Activated CD4-positive, CD25-positive, alpha-beta regulatory T cell (primary cell): ENCODE measurements at places on chromosomes 13 and 19.

DNA sequence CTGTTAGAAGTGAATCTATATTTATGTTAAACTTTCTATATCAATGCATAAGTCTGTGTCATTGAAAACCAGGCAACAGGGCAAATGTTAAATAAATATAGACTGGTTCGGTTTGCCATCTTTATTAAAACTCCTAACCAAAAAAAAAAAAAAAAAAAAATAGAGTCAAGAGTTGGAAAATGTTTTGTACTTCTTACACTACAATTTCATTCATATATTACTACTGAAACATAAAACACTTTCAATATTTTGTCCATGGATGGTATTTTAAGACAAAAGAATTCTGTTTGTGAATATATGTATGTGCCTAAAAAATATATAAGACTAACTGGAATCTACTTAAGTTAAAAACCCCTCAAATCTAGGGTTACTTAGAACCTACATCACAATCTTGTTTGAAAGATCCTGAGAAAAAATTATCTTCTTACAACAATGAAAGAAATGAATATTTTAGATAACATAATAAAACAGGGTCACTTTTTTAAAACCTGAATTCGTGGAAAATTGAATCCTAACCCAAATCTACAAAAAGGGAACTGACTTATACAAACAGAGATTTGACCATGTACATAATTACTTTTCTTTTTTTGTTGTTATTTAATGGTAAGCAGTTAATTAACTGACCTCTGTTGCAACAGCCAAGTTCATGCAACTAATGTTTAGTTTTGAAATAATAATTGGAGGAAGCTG lies 5.1 kb downstream of the DACH1 start:
- no peak for DNase-seq

- peak; percentile 34 for DNase-seq
Observed at GRCh38 chr19:49809160-49809940, 3.7 kb downstream of the FUZ start.

- no peak for DNase-seq
Observed at GRCh38 chr19:17497149-17497798, 14.2 kb upstream of the PGLS start.

- DNase-seq: peak; percentile 63
Observed at GRCh38 chr19:36489920-36490415, 607 bp upstream of the ZNF566 start.

GRCh38 chr19:41649827-41650226 lies 23.0 kb upstream of the CEACAM4 start:
- DNase-seq: no peak

- no peak for DNase-seq
Observed at GRCh38 chr13:84443463-84443862, 561.2 kb upstream of the SLITRK1 start.

- no peak for DNase-seq
Observed at GRCh38 chr19:4034048-4035017, 26.8 kb downstream of the PIAS4 start.

DNA sequence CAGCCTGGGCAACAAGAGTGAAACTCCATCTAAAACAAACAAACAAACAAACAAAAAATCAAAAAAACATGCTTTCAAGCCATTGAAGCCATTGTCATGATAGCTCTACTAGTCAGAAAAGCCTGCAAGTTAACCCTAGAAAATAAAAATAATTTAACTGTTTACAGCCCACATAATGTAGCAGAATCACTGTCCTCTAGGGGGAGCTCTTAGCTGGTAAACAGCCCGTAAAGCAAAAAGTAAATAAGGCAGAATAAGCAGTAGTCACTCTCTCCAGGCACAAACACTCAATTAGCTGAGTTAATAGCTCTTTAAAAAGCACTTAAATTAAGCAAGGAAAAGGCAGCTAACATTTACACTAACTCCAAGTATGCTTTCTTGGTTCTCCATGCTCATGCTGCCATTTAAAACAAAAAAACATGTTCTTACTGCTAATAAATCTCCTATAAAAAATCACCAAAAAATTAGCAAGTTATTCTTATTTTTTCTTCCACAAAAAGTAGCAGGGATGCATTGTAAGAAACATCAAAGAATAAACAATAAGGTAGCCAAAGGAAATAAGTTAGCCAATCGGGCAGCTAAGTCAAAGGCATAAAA lies 11.3 kb downstream of the LILRB4 start:
- DNase-seq: no peak

GRCh38 chr13:23918208-23918607 lies 20.9 kb upstream of the C1QTNF9B start:
- DNase-seq: no peak

GRCh38 chr13:86976521-86977324 lies 694.4 kb upstream of the SLITRK5 start:
- no peak for DNase-seq

GRCh38 chr19:29040292-29040691 lies 172.7 kb downstream of the UQCRFS1 start:
- no peak for DNase-seq

DNA sequence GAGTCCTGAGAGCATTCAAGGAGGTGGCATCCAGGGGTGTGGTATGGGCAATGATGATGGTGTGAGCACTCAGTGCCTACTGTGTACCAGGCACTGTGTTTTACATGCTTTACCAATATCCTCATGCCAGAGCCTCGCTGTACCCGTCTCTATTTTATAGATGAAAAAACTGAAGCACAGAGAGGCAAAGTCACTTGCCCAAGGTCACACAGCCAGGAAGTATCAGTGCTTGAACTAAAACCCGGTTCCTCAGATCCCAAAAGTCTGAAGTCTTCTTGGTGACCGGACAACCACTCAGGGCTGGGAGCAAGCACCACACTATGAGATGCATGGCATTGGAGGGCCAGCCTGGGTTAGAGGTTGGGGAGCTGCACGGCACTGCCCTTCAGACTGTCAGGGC lies 84.1 kb downstream of the CHST8 start:
- no peak for DNase-seq

DNA sequence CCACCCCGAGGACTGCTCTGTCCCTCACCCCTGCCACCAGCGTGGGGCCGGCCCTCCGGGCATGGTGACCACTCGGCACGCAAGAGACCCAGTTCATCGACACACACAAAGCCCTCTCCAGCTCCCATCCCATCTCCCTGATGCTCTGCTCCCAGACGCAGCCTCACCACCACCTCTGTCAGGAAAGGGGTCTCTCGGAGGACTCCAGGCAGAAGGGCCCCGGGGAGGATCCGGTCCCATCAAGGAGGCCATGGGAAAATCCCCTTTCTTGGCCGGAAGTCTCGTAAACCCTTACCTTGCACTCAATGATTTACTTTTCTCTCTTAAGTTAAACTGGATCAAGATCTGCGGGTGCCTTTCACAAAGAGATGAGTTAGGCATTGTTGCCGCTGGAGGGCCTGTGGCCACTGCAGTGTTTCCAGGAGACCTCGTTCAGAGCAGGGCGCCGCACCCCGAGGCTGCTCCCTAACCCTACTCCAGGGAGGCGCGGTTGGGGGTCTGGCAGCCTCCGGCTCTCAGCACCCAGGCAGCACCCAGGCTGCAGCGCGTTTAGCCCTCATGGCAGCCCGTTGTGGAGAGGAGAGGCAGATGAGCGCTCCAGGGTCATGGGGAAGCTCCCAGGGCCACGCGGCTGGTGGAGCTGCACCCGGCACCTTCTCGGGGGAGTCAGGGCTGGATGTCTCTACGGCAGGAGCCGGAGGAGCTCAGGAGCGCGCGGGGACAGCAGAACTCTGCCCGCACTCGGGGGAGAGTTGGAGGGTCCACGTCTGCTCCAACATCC lies 31.0 kb downstream of the C2CD4C start:
- DNase-seq: no peak

DNA sequence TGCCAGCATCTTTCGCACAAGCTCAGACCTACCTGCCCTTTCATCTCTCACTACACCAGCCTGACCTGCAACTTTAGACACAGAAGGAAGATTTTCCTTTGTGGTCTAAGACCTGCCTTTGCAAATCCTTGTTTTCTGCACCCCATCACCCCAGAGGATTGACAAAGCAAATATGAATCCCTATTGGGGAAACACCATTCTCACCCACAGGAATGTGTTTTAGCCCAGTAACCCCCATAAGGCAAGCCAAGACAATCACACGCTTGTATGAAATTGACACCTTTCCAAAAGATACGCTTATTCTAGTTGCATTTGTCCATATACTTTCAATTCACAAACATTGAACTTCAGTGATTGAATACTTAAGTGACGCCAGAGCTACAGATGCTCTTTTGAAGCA lies 55.7 kb downstream of the SPATA13 start:
- DNase-seq: no peak

DNA sequence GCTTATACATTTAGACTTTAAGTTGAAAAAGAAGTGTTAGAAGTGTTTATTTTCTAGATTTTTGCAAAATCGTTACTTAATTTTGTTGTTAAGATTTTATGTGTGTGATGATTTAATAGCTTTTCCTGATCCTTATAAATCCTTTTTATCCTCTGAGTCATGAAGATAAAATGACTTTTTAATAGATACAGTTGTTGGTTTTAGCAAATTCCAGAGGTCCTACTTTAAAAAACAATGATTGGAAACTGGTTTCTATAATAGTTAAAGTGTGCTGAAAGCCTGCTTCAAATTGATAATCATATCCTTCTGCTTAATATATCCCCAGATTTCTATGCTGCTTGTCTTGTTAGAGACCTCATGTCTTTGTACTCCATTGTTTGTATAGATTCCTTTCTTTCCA lies 39.0 kb downstream of the RNASEH2B start:
- no peak for DNase-seq

DNA sequence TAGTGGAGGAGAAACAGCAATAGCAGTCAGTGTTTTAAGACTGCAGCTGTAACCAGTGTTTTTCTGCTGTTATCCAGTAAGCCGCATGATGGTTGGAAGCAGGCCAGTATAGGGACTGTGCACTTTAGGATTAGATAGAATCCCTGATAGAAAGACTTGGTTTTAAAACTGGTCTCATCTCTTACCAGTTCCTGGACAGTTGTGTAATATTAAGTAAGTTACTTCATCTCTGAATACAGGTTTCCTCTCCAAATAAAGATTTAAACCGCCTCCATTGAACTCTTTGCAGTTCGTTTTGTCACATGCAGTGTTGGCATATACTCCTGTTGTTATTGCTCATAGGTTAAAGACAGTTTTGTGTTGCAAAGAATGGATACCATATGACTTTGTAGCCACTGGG lies 25.6 kb downstream of the URI1 start:
- no peak for DNase-seq

GRCh38 chr13:46202188-46202795 lies 9.4 kb upstream of the LRRC63 start:
- DNase-seq: no peak

DNA sequence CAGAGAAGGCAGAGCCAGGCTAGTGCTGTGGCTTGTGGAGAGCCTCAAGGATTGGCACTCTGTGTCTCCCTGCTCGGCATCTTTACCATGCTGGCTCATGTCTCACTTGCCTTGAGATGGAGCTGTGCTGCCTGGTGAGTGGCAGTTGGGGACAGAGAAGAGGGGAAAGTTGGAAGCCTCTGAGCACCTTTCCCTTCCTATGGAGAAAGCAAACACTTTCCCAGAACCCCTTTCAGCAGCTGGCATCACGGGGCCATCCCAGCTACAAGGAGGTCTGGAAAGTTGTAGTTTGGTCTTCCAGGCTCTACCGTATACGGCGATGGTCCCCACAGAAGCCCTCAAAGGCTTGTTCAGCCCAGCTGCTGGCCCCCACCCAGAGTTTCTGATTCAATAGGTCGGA lies 58.7 kb downstream of the DPF1 start:
- no peak for DNase-seq

GRCh38 chr19:54282686-54283470 lies 2.0 kb upstream of the LILRB2 start:
- DNase-seq: no peak

DNA sequence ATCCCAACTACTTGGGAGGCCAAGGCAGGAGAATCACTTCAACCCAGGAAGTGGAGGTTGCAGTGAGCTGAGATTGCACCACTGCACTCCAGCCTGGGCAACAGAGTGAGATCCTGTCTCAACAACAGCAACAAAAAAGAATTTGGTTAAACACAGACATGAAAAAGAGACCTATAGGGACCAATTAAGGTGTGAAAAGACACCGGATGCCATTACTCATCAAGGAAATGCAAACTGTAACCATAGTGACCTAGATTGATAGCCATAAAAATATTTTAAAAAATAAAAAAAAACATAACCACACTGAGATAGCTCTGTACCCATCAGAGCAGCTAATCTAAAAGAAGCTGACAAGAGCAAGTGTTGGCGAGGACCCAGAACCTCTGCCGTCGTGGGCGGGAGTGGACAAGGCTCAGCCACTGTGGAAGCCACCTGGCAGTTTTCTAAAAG lies 37.1 kb upstream of the ISYNA1 start:
- no peak for DNase-seq

DNA sequence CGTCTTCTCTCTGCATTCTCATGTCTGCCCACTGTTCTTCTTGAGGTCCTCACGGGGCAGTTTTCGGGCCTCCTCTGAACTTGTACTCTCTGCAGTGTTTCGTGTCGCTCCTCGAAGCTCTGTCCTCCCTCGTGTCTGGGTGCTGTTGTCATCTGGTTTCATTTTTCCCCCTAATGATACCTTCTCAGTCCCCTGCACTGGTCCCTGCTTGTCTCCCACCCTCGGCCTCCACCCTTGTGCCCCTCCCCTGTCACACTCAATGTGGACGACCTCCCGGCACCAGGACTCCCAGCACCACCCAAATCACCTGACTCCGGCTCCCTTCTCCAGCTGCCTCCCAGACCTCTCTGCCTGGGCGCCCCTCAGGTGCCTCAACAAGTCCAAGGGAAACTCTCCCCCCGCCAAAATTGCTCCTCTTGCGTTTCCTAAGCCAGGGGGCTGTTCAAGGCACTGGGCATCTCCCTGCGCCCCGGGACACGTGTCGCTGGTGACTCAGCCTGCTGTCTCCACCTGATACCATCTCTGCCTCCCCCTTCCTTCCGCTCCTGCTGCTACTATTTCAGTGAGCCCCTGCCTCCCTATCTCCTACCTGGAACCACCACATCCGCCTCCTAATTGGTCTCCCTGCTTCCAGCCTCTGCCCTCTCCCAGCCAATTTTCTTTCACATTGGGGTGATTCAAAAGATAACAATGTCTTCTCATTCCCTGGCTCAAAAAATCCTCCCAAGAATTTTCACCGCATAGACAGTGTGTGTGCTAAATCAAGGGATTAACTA lies 49.5 kb downstream of the RFX2 start:
- peak; percentile 15 for DNase-seq

GRCh38 chr13:112759827-112760226 lies 70.0 kb downstream of the ATP11A start:
- no peak for DNase-seq

- DNase-seq: no peak
Observed at GRCh38 chr13:26406791-26407190, 150.7 kb upstream of the WASF3 start.
